ENCODE measurements at places on chromosomes 11 and 22. TPM values are rescaled to one million over a fixed set of nuclear protein-coding genes. Genes with fewer than 3 reads are reported as not detected.

DNA sequence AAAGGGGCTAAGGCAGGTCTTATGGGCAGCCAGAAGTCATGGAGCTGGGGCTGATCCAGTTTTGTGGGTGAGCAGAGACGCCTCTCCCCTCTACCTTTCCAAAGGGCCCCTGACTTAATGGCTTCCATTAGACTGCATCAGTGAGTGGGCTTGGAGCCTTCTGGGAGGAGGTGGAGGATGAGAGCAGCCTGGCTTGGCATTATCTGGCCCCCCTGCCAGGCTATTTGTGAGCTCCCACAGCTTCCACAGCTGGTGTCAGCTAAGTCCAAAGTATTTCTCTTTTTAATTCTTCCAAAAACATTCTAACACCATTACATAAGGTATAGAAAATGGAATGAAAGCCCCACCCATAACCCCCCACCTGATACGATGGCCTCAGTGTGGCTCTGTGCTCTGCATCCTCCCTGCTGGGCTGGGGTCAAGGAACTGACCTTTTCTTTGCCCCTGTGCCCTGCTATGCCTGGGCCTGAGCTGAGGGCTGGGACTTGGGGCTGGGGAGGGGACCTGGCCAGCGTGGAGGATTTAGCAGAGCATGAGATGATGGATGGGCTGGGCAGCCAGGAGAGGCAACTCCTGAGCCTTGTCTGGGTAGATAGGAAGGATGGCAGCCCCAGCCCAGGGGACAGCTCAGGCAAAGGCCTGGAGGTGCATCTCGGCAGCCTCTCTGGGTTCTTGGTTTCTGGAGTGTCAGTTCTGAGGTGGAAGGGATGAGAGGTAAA, 4.0 kb downstream of the AIFM3 start:
- DNase-seq = peak; percentile 60

DNA sequence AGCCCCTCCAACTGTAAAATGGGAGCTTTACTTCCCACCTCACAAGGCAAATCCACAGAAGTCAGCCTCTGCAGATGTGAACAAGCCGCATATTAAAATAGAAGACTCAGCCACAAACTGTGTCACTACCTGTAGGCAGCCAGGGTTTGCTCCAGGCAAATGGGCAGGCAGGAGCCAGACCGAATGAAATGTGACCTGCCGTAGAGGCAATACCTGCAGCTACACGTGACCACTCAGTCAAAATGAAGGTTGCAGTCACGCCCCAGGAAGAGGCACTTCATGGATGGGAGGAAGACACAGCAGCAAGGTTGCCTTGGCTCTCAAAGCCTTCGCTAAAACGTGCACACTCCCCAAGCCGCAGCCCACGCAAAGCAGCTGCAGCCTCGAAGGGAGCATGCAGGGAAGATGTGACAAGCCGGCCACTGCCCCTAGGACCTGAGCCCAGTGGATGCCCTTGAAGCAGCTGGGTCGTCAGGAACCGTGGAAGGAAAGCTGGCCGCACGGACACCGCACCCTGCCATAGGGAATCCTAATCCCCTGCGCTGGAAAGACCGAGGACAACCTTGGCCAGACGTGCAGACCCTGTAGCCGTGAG, 53.1 kb downstream of the SHANK2 start:
- DNase-seq = no peak

DNA sequence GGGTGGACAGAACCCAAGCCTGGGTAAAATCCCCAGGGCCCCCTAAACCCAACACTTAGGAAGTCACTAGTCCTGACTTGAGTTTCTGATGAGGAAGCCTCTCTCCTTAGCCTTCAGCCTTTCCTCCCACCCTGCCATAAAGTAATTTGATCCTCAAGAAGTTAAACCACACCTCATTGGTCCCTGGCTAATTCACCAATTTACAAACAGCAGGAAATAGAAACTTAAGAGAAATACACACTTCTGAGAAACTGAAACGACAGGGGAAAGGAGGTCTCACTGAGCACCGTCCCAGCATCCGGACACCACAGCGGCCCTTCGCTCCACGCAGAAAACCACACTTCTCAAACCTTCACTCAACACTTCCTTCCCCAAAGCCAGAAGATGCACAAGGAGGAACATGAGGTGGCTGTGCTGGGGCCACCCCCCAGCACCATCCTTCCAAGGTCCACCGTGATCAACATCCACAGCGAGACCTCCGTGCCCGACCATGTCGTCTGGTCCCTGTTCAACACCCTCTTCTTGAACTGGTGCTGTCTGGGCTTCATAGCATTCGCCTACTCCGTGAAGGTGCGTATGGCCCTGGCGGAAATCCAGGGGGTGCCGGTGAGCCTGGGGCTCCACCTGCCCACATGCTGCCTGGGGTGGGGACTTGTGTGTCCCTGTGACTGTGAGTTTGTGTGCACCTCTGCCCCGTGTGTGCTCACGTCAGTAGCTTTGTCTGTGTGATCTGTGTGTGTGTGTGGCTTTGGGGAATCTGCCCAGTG, at the start of gene IFITM1:
TSS of gene IFITM1 (plus strand) at position 254 of the 767 bp plus-strand sequence. CDS start at position 385, 131 bp downstream.
- DNase-seq = no peak

- no peak for DNase-seq
Measured at GRCh38 chr22:47781427-47782111, 1019.1 kb downstream of the TBC1D22A start.

DNA sequence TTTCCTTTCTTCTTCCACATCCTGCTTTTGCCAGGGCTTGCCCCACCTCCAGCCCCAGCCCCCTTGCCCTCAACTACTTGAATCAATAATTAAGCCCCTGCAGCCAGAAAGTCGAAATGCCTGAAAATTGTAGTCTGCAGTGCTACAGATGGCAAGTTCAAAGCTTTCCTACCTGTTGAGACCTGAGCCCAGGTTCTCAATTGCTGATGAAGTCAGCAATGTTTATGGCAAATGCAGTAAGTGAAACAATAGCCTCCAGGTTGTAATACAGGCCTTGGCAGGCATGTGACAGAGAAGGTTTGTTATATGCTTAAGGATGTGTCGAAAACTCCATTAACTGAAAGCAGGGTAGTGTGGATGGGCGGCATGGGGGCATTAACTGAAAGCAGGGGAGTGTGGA, 181.1 kb upstream of the SESN3 start:
- DNase-seq = no peak

GRCh38 chr22:46627806-46628482, 7.8 kb downstream of the GRAMD4 start:
- no peak for DNase-seq

DNA sequence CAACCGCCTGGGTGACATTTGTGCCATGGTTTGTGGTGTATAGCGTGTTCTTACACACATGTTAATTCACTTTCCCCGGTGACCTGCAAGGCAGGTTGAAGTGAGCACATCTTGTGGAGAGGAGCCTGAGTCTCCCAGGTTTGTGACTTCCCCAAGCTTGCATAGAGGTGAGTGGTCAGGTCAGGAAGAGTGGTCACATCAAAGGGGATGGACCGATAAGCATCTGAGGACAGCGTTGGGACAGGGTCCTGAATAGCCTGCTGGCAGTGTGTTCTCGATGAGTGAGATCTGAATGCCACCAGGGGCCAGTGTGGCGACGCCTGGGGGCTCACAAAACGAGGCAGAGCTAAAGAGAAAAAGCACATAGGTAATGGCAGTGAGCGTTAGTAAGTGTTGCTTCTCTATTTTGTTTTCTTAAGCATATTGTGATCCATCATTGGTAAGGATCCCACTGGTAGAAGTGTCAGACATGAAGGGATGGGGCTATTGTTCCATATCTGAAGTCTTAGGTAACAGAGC, 154.6 kb downstream of the GRIK4 start:
- DNase-seq = no peak

DNA sequence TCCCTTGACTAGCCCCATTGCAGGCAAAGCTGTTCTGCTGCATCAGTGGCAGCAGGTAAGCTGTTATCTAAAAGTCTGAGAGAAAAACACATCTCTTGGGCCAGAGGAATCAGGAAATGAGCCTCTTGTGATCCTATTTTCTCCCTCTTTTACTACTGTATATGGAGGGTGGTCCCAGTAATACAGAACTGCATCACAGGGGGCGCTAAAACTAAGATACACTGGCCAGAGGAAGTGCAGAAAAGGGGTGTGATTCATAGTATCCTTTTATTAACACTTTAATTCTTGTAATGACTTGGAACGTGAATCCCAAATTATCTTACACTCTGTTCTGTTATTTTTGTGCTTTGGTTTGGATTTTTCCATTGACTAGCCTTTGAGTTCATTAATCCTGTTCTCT, 8.8 kb upstream of the MED17 start:
- no peak for DNase-seq

DNA sequence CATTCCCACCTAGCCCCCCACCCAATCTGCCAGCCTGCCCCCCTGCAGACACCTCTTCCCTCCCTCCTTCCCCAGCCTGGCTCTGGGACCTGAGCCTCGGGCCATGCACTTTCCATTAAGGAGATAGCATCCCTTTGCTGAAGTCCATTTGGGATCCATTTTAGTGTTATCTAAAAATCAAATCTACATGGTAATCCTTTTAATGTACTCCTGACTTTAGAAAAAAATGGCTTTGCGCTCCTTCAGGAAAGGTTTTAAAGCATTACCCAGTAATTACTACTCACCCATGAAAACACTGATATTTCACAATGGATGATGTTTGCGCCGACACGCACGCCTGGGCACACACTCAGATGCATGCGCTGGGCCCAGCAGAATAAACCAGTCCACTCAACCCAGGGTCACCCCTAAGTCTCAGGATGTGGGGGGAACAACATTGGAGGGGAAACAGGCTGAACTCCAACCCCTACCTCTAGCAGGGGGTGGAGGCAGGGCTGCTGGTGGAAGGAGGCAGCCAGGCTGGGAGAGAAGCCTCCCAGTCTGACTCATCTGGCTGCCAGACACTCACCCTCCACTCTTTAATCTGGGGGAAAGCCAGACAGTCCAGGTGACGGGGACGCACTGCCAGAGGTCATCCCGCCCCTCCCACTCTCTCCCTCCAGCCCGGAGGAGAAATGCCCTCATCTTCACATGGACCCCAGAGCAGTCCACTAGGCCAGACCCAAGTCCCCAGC, 29.8 kb downstream of the LMO1 start:
- no peak for DNase-seq

- no peak for DNase-seq
Measured at GRCh38 chr11:95863486-95864140, 60.3 kb downstream of the MTMR2 start.

DNA sequence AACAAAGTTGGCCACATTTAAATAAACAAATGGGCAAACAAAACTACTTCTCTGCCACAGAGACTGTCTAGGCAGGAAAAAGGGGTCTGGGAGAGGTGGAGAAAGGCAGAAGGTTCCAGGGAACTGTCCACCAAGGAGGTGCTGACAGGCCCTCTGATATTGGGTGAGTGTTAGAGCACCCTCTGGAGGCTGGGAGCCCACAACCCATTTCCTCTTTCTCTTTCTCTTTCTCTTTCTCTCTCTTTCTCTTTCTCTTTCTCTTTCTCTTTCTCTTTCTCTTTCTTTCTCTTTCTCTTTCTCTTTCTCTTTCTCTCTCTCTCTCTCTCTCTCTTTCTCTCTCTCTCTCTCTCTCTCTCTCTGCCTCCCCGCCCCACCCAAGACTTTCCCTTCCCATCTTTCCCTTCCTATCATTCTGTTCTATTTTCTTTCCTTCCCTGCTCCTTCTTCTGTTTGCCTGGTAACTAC, 912.8 kb downstream of the DLG2 start:
- DNase-seq = no peak

- DNase-seq = no peak
Measured at GRCh38 chr22:23652286-23652685, 20.2 kb upstream of the DRICH1 start.

- no peak for DNase-seq
Measured at GRCh38 chr22:44037519-44038375, 13.6 kb downstream of the PARVB start.

DNA sequence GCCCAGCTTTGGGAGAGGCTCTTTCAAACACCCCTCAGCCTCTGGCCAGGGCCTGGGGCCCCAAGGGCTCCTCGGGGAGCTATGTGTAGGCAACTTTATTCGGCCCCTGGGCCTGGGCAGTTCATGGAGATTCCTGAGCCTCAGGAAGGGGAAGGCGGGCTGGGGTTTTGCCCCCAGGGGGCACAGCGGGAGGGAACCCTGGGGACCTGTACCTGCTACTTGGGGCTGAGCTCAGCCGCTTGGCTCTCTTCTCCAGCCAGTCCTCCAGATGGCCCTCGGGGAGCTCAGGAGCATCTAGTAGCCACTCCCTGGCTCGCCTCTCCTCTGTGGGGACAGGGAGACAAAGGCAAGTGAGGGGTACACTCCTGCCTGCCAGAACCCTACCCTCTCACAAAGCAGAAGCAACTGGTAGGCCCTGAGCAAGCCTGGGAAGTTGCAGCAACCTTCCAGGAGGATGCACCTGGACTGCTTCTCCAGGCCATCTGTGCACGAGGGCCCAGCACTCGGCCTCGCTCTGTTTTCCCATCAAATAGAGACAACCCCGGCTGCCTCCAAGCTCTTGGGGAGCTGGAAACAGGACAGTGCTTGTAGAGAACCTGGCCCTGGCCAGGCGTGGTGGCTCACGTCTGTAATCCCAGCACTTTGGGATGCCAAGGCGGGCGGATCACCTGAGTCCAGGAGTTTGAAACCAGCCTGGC, 18.5 kb downstream of the CABP7 start:
- peak; percentile 70 for DNase-seq

GRCh38 chr11:103114836-103115235, 5.6 kb downstream of the DYNC2H1 start:
- no peak for DNase-seq

- DNase-seq = peak; percentile 32
Measured at GRCh38 chr11:46421257-46421880, 29.8 kb upstream of the CHRM4 start.

GRCh38 chr22:37627545-37627944, 11.9 kb upstream of the SH3BP1 start:
- DNase-seq = no peak

- DNase-seq = no peak
Measured at GRCh38 chr22:33332538-33332937, 274.4 kb upstream of the SYN3 start.

GRCh38 chr22:49351761-49352227, 475.9 kb downstream of the BRD1 start:
- no peak for DNase-seq

DNA sequence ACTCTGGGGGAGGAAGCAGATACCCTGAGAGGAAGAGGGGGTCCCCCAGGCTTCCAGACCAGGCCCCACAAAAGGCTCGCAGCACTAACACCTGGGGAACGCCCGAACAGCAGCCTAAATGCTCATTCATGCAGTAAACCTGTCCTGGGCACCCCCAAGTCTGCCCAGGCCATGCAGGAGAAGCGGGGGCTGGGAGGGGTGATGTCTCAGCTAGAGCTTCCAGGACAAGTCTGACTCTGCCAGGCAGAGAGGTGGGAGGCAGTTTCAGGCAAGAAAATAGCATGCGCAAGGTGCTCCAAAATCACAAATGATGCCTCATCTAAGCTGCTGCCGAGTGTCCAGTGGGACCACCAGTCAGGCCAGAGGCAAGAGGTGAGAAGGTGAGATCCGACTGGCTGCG, 14.6 kb downstream of the CABP7 start:
- no peak for DNase-seq

GRCh38 chr11:36012455-36012854, 68.6 kb downstream of the LDLRAD3 start:
- no peak for DNase-seq

The GNAZ gene
- total RNA-seq = 51.8 TPM

The RAG2 gene
- total RNA-seq = not detected

The PGA5 gene
- not detected for total RNA-seq

The THY1 gene
- 22.5 TPM for total RNA-seq

The GSTT2B gene
- total RNA-seq = 0.36 TPM

The ARRB1 gene
- 48.4 TPM for total RNA-seq
